ENCODE measurements at places on chromosomes 16 and 17.

DNA sequence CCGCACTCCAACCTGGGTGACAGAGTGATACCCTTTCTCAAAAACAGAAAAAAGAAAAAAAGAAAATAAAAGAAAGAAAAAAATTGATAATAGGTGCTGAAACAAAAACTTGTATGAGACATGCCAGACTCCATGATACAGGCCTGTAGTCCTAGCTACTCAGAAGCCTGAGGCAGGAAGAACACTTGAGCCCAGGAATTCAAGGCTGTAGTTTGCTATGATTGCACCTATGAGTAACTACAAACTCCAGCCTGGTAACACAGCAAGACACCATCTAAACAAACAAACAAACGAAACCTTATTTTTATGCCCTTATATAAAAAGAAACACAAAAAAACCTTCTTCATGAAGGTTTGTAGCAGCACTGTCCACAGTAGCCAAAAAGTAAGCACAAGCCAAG lies 5.0 kb upstream of the CMTM4 start:
- DNase-seq: no peak

- no peak for DNase-seq
Measured at GRCh38 chr16:57316390-57317017, 32.0 kb upstream of the PLLP start.

GRCh38 chr17:5952518-5952917 lies 117.7 kb upstream of the WSCD1 start:
- DNase-seq: no peak

DNA sequence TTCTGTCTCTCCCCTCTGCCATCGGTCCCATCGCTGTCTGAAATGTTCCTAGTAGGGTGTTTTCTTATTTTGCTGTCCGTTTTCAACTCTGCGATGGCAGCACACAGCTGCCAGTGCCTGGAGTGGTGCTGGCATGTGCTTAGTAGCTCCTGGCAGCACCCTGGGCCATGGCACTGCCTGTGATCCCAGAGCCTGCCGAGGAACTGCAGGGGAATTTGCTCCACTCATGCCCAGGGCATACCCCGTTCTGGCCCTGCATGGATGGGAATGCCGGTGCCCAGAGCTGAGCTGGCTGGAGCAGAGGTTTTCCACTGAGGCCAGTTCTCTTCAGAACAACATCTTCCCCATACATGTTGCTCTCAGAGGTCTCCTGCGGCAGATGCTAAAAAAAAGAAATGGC lies 43.1 kb downstream of the GPT2 start:
- no peak for DNase-seq

GRCh38 chr16:24826096-24826690 lies 19.6 kb upstream of the SLC5A11 start:
- DNase-seq: no peak
